Stimulated activated CD8-positive, alpha-beta memory T cell treated with anti-CD3 and anti-CD28 coated beads, Interleukin-2, amount 100 ng/mL, for 1 hour (primary cell): ENCODE measurements at places on chromosomes 5 and 9.

GRCh38 chr9:34335376-34335775 is 6.0 kb downstream of the NUDT2 start:
- DNase-seq = no peak

DNA sequence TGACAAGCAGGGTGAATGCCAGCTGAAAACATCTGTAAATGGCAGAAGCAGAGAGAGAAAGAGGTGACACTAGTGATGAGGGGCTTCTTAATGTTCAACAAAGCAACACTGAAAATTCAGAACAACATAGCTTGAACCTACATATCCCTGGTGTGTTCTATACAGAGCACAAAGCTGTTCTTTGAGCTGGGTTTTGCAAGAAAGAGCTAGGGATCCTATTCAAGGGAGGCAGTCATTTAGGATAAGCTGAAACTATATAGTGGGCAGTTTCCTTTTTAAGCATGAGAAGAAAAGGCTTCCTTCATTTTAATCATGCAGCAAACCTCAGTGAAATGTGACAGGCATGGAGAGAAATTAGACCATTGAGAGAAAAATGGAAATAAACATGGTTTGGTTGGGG is 45.6 kb upstream of the RAI14 start:
- no peak for DNase-seq

DNA sequence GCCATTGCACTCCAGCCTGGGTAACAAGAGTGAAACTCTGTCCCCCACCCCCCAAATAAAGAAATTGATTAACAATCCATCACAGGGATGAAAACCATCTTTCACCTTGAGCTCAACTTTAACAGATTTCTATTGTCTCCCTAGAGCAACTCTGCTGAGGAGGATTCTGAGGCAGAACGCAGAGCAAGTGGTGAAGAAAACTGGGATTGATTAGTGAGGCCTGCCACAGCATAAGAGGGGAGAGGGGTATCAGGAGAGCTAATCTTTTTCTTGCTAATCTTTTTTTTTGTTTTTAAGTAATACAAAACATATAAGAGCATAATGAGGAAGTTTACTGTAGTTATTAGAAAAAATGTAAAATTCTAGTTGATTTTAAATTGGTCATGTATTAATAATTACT is 8.9 kb downstream of the TXNDC8 start:
- no peak for DNase-seq

GRCh38 chr5:9125852-9126251 is 420.0 kb downstream of the SEMA5A start:
- DNase-seq = no peak
